CD4-positive, alpha-beta T cell treated with Interleukin-12 subunit alpha and Interleukin-12 subunit beta, for 1 hour (primary cell): ENCODE measurements at places on chromosomes 6 and 20.

DNA sequence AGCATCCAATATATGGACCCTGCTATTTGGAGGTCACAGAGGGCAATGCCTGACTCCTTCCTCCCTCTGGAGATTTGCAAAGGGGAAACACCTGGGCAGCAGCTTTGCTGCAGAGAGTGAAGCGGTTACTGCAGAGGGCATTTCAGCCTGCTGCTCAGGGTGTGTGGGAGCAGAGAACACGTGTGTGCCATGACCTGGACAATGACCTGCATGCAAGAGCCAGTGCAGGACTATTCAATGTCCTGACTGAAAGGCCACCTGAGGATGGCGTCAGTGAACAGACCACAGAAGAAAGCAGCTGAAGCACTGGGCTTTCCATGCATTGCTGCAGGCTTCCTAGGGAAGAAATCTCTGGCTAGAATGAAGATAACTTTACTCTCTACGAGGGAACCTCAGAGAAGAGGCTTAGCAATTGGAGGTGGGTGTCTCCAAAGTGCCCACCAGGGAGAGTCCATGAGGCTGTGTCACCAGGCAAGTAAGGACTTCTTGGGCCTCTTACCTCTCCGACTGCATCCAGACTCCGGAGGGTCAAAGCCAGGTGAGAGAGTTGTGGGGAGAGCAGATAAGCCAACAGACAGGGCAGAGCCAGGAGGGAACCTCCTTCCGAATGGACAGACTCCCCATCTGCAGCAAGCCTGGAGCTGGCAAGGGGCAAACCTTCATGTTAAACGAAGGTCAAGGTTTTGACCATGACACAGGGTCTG lies 52.9 kb upstream of the PMEPA1 start:
- no peak for DNase-seq

DNA sequence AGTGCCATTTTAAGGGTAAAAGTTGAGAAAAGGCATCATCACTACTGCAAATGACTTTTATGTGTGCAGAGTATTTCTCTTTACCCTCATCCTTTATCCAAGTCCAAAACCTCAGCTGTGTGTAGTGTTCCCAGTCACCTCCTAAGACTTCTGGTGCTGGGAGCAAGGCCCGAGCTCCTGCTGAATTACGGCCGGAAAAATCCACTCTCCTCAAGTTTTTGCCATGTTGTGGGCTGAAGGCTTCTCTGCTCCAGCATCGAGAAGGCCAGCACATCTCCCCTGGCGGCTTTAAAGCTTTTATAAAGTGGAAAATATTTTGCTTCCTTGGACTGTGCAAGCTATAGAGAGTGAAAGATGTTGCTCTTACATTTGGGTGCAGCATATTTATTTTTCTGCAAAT lies 153.2 kb upstream of the THBS2 start:
- no peak for DNase-seq

GRCh38 chr20:8153281-8153908 lies 21.3 kb downstream of the PLCB1 start:
- peak; percentile 44 for DNase-seq

DNA sequence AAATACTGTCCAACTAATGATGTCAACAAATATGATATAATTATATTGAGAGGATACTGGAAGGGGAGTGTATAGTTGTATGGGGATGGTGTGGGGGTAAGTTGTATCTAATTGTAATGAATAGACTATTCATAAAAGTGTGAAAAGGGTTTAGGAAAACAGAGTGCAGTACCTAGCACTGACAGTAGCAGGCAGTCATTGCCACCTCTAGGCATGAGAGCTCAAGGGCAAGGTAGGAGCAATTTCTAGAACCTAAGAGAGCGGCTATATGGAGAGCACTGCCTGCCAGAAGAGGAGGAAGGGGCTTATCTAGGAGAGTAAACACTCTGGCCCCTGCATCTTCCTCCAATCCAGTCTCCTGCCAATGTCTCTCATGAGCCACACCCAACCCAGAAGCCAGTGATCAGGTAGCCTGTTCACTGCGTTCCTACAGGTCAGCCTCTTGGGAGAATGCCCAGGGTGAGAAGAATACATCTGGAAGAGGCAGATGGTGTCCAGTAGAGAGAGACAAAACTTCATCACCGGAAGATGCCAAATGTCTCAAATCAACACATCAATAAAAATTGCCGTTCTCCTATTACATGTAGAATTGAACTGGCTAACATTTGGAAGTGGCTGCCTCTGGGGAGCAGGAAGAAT lies 200.0 kb downstream of the LY86 start:
- no peak for DNase-seq

- DNase-seq = no peak
Measured at GRCh38 chr6:133017581-133017980, 203.2 kb downstream of the RPS12 start.

- no peak for DNase-seq
Measured at GRCh38 chr6:139429580-139430145, 55.2 kb upstream of the CITED2 start.

DNA sequence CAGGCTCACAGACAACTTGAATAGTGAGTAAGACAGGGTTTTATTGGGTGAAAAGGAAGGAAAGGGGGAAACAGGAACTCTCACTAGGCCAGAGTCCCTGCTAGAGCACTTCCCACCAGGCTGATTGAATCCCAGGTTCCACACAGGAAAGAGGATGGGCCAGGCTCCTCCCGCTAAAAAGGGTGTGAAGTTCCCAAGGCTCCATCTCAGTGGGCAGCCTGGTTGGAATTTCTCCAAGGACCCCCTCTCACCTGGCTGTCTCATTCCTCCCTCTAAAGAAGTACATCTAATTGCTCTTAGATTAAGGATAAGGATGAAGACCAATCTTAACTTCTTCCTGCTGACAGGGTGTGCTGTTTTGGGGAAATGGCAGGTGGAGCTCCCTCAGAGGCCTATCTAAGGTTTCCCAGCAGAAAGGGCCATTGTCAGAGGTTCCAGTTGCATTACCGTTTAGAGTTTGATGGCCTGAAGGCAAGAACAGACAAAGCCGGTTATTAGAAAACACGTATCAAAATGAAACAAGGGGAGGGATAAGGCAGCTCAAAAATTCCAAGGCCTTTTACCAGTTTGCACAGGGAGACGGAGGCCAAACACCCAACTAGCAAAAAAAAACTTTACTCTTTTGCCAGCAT lies 21.5 kb downstream of the COL19A1 start:
- no peak for DNase-seq

DNA sequence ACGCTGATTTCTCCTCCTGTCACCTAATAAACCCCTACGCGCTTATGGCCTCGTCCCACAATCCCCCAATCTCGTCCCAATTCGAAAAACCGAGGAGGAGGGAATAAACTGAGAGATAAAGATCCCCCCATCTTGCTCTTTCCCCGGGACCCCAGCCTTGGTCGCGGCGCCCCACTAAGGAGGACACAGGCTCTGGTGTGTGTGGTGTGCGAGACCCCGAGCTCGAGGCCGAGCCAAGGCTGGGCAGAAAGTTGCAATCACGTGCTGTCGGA lies 1.3 kb upstream of the NR2E1 start:
- no peak for DNase-seq
